GM12864 (cell line): ENCODE measurements at places on chromosomes 7 and 10.
A peak's percentile ranks its signal among the peaks of the same experiment; 100 is the strongest.

DNA sequence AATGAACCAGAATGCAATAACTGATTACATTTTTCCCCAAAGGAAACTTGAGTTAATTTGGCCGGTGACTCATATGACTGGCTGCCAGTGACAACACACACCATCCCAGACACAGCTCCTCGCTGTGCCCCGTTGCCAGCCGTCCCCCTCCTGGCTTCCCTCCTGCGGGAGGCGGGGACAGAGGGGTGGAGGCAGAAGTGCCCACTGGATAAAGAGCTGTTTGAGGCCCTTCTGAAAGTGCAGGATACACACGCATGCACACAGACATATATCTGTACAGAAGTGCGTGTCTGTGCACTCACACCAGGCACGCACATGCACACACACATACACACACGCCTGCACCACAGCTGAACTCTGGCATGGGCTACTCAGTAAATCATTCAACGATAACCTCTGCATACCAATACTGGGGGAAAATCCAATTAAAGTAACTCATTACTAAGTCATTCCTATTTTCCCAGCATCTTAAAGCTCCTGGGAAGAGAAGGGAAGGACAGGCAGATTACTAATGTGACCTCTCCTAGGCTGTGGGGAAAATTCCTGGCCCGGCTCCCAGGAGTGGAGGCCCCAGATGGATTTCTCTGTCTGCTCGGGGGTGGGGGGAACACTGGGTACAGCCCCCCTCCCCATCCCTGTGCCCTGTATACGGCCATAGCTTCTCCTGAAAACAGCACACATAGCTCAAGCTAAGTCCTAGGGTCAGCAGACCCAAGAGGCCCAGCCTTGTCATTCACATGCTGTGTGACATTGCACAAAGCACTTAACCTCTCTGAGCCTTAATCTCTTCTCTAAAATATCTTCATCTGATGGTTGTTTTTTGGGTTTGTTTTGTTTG is 52.3 kb upstream of the MYL10 start:
- no peak for DNase-seq

- DNase-seq, result no peak
Measured at GRCh38 chr10:54282012-54282411, 519.0 kb downstream of the PCDH15 start.

DNA sequence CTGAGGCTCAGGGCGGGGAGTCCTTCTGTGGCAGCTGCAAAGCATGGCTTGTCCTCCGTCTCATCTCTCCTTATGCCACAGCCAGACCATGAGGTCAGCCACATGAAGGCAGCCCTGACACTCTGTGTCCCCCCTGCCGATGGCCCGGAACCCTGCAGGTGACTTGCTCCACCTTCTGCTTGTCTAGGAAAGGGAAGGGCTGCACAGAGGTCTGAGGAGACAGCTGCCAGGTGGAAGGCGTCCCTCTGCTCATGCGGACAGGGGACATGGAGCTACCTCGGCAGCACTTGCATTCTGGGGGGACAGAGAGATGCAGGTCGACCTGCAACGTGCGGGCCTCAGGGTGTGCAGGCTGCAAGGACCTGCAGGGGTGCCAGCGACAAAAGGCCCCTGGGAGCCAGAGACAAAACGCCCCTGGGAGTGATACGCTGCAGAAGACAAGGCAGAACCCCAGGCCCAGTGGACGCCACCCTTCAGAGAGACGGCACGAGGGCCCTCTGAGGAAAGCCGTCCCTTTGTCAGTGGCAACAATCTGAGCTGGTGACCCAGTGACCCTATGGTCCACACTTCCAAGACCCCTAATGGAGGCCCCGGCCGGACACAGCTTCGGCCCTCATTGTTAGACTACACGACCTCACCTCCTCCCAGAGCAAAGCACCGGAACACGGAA is 205.2 kb upstream of the PPP2R2D start:
- no peak for DNase-seq

DNA sequence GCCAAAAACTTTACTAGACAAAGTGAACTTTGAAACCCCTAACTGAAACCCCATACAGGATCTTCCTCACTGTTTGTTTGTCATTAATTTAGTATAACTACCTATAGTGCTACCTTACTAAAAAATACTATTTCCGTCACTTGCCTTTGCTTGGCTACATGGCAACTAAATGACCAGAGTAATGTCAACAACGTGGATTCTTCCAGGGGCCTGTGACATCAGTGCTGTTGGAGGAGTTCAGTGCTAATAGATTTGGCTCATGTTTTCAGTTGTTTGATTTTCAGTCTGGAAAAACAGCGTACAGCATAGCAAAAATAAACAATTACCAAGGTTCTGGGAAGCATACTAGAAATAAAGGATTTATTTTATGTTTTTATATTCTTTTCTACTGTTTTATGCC is 3.0 kb upstream of the ASB15 start:
- no peak for DNase-seq

- no peak for DNase-seq
Measured at GRCh38 chr10:44911081-44911540, at the start of gene TMEM72. Gene TMEM72 (plus strand): TSS chr10:44911337. CDS start chr10:44911513, 176 bp downstream.

- no peak for DNase-seq
Measured at GRCh38 chr7:12303062-12303461, 92.0 kb downstream of the TMEM106B start.

DNA sequence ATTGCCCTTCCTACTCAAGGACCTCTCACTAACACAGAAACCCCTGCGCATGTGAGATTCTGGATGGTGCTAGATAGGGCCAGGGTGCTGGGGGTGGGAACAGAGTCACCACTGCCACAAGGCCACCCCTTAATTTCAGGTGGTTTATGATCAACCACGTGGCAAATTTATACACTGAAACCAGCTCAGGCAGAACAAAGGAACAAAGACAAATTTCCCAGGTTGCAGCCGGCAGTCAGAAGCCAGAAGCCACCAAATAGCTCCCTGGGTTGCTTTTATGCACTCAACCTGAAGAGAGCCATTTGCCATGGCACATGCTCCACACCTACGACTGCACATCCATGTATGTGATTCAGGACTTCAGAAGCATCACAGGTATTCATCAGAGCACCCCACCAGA is 2.5 kb downstream of the VOPP1 start:
- DNase-seq, result no peak

GRCh38 chr7:55105952-55106351 is 87.1 kb downstream of the EGFR start:
- no peak for DNase-seq

DNA sequence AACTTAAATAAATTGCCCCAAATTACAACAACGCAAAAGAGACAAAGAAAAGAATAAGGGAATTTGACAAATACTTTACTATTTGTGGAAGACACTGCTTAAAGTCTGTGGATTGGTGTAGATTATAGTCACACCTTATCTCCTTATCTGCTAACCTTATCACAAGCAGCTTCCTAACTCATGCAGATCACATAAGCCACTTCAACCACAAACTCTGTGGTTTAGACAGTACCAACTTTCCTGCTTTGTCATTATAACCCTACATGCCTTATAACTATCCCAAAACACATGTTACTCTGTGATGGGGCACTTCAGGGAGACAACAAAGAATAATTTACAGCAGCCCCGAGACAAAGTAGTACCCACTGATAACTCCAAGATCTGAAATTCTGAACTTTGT is 41.5 kb upstream of the PPP3CB start:
- no peak for DNase-seq

DNA sequence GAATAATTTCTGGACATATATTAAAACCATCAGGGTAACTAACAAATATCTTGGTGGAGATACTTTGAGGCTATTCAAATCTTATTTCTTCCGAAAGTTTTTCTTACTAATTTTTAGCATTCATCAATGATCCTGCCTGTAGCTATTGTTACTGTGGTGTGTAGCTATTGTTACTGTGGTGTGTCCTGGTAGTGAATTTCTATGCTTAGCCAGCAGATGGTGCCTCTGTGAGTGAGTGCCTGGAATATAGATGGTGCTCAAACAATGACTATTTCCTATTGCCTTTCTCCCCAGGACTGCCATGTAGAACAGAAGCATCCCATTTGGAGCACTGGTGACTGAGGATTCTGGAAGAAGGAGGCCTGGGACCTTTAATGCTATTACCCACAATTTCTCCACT is 245.7 kb downstream of the CCSER2 start:
- DNase-seq, result no peak

- DNase-seq, result no peak
Measured at GRCh38 chr10:77554996-77555397, 82.6 kb downstream of the KCNMA1 start.

GRCh38 chr7:913736-914520 is 37.6 kb downstream of the GET4 start:
- DNase-seq, result no peak

GRCh38 chr7:149422162-149422913 is 38.5 kb downstream of the ZNF777 start:
- DNase-seq, result peak; percentile 49

GRCh38 chr10:49379596-49380410 is 16.1 kb downstream of the DRGX start:
- no peak for DNase-seq

GRCh38 chr10:21352886-21353285 is 172.6 kb downstream of the SKIDA1 start:
- no peak for DNase-seq

GRCh38 chr10:116098411-116099022 is 174.5 kb downstream of the GFRA1 start:
- no peak for DNase-seq

DNA sequence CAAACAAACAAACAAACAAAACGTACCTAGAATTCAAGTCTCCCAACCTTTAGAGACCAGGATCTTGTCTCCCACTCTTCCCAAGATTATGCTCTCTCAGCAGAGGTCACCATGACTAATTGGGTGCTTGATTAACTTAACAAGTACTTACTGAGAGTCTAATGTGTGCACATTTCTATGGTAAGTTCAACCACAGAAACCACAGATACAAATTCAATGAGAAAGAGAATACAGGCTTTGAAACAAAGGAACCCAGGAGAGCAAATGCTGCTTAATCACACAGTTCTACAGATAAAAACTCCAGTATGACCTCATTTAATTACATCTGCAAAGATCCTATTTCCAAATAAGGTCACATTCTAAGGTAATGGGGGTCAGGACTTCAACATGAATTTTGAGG is 142.8 kb downstream of the DNAJC1 start:
- DNase-seq, result no peak

- no peak for DNase-seq
Measured at GRCh38 chr10:130484468-130485180, 348.4 kb downstream of the GLRX3 start.

DNA sequence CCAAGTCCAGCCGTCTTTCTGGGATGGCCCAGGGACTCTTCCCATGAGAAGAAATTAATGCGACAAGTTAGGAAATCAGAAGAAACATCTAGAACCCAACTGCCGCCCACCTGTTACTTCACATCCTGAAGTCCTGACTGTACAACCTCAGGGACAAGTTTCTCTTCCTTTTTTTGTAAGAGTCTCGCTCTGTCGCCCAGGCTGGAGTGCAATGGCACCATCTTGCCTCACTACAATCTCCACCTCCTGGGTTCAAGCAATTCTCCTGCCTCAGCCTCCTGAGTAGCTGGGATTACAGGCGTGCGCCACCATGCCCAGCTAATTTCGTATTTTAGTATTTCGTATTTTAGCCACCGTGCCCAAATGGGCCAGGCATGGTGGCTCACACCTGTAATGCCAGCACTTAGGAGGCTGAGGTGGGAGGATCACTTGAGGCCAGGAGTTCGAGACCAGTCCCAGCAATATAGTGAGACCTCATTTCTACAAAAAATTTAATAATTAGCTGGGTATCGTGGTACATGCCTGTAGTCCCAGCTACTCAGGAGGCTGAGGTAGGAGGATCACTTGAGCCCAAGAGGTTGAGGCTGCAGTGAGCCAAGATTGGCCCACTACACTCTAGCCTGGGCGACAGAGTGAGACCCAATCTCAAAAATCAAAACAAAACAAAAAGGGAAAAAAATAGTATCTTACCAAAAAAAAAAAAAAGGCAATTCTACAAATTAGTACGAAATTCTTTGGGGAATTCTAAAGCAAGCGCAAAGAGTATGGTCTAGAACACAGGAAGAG is 20.8 kb downstream of the LAT2 start:
- DNase-seq, result no peak

- no peak for DNase-seq
Measured at GRCh38 chr7:105131033-105131656, 117.1 kb downstream of the KMT2E start.

GRCh38 chr10:129915526-129916378 is 48.3 kb downstream of the EBF3 start:
- no peak for DNase-seq

GRCh38 chr10:87878664-87879459 is 15.4 kb downstream of the PTEN start:
- DNase-seq, result no peak

DNA sequence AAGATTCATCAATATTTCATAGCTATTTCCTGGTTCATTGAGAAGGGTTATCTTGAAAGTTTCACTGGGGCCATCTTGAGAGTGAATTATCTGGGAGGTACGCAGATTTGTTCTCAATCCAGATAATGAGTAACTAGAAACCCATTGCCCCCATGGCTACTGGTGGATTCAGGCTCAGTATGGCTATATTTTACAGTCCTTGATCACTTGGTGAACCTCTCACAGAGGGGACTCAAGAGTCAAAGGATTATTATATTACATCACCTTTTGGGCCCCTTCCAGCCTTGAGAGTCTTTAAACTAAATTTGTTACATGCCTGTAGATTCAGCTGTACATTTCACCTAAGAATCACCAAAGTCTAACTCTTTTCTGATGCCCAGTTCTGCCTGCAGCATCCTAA is 11.6 kb downstream of the NKX2-3 start:
- no peak for DNase-seq

GRCh38 chr7:130966246-130967009 is 232.4 kb upstream of the KLF14 start:
- DNase-seq, result no peak

DNA sequence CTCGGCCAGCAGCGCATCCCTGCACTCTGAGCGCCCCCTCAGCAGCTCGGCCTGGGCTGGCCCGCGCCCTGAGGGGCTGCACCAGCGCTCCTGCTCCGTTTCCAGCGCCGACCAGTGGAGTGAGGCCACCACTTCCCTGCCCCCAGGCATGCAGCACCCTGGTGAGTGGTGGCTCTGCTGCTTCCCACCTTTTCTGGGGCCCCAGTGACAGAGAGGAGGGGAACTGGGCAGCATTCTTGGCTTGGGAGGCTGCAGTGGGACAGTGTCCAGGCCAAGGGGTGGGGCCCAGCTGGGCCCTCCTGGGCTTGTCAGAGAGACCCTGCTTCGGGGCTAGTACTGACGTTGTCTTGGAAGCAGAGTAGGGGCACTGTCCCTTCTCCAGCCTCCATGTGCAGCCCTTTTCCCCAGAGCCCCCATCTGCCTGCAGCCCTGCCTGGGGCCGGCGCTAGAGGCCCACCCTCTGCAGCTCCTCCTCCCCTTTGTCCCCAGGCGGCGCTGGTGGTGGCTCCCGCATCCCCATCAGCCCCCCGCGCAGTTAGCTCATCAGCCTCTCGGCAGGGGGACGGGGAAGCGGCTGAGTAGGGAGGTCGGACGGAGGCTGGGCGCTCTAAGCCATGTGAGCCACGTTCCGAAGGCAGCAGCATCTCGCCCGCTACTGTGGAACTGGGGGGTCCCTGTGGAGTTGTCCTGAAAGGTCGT is 29.2 kb downstream of the GBX1 start:
- no peak for DNase-seq

DNA sequence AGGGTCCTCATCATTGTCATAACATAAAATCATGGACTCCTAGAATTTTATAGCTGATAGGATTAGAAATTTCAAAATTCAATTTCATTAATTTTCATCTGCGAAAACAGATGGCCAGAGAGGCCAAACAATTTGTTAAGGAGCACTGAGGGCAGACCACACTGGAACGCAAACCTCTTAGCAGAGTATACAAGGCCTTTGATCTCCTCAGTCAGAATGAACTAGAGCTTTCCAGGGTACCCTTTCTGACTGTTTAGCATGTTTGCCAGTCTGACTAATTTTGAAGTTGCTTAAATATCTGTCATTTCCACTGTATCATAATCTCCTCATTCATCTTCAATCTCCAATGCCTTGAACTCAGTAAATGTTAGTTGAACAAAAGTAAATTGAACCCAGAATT is 41.9 kb upstream of the ATRNL1 start:
- DNase-seq, result no peak
